ENCODE measurements at places on chromosomes 12 and 14. TPM values are rescaled to one million over a fixed set of nuclear protein-coding genes. Genes with fewer than 3 reads are reported as not detected.

ZC2HC1C gene
- 3.6 TPM for total RNA-seq

STXBP6 gene
- 1.9 TPM for total RNA-seq

ARHGAP9 gene
- 0.36 TPM for total RNA-seq

SLC25A47 gene
- not detected for total RNA-seq

ASCL1 gene
- not detected for total RNA-seq

ALG10B gene
- 3.6 TPM for total RNA-seq

KRT78 gene
- not detected for total RNA-seq

C12orf60 gene
- total RNA-seq = 1.8 TPM

TMEM132C gene
- total RNA-seq = not detected

LRRK2 gene
- total RNA-seq = 2.6 TPM

PARPBP gene
- total RNA-seq = 22.1 TPM

TAS2R46 gene
- 0.08 TPM for total RNA-seq

TNS2 gene
- total RNA-seq = 21.9 TPM

MMP14 gene
- total RNA-seq = 0.51 TPM

LRFN5 gene
- not detected for total RNA-seq

CLEC14A gene
- not detected for total RNA-seq

RAPGEF3 gene
- 0.81 TPM for total RNA-seq

Measured in A549 treated with CORT108297 at 1 μM for 4 hours (cell line).